ENCODE measurements at places on chromosomes 2 and 18. TPM values are rescaled to one million over a fixed set of nuclear protein-coding genes. Genes with fewer than 3 reads are reported as not detected.

The ARHGEF33 gene
- 5.9 TPM for total RNA-seq

The MEP1B gene
- 0.19 TPM for total RNA-seq

The ACTG2 gene
- 2.7 TPM for total RNA-seq

The TMEM131 gene
- 49.6 TPM for total RNA-seq

Measured in testis (tissue), 5 donors.